ENCODE measurements at places on chromosomes 13 and 19. TPM values are rescaled to one million over a fixed set of nuclear protein-coding genes. Genes with fewer than 3 reads are reported as not detected.

Gene FAAP24
- total RNA-seq: 8.1 TPM

GRCh38 chr19:42555317-42555716 lies 27.0 kb upstream of the CEACAM1 start:
- no peak overlapping the region for H3K27ac ChIP-seq
- H3K27me3 ChIP-seq: peaks cover 7% of the 10 kb centered on the region

Gene KCTD15
- total RNA-seq: 10.2 TPM

DNA sequence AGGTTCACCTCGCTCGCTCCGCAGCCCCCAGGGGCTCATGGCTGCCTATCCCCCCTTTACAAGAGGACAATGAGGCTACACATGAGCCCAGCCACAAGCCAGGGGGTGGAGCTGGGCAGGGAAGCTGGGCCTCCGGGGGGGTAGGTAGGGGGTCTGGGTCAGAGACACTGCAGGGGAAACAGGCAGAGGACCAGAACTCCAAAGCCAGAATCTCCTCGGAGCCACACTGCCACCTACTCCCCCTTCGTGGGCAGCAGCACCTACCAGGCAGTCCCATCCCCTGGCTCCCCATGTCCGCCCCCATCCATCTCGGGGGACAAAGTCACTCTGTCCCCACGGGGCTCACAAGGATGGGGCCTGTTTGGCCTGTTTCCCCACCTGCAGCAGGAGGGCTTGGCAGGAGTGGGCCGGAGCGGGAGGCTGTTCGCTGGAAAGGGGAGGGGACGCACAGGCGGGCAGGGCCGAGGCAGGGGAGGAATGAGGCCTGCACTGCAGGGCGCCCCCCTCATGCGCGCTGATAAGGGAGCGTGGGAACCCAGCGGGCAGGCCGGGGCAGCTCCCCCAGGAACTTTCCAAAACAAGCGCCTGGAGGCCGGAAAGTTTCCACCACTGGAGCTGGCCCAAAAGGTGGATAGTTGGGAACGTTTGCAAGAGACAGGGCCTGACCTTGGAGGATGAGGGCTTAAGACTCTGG lies 545 bp upstream of the ISYNA1 start:
- no peak for DNase-seq
- peaks cover 23% of the 10 kb centered on the region for H3K4me1 ChIP-seq
- no peaks in the 10 kb centered on the region for H3K27me3 ChIP-seq
- H3K27ac ChIP-seq: no peak overlapping the region

DNA sequence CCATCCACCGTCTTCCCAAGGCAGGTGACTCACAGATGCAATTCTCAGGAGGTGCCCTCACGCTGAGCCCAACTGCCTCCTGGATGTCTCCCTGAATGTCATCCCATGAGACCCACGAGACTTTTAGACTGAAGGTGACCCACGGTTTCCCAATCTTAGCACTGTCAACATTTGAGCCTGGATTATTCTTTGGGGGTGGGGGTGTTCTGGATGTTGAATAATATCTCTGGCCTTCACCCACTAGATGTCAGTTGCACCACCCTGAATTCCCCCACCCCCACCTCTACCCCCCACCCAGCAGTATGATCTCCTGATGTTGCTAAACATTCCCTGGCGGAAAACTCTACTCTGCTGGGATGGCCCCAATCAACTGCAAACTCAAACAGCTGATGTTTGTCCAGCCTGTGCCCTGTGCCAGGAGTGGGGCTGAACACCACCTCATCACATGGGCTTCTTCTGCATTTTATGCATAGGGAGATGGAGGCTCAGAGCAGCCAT lies 2.2 kb upstream of the CYP4F22 start:
- no peak overlapping the region for H3K27ac ChIP-seq
- H3K4me1 ChIP-seq: peaks cover 19% of the 10 kb centered on the region
- peaks cover 22% of the 10 kb centered on the region for H3K27me3 ChIP-seq

DNA sequence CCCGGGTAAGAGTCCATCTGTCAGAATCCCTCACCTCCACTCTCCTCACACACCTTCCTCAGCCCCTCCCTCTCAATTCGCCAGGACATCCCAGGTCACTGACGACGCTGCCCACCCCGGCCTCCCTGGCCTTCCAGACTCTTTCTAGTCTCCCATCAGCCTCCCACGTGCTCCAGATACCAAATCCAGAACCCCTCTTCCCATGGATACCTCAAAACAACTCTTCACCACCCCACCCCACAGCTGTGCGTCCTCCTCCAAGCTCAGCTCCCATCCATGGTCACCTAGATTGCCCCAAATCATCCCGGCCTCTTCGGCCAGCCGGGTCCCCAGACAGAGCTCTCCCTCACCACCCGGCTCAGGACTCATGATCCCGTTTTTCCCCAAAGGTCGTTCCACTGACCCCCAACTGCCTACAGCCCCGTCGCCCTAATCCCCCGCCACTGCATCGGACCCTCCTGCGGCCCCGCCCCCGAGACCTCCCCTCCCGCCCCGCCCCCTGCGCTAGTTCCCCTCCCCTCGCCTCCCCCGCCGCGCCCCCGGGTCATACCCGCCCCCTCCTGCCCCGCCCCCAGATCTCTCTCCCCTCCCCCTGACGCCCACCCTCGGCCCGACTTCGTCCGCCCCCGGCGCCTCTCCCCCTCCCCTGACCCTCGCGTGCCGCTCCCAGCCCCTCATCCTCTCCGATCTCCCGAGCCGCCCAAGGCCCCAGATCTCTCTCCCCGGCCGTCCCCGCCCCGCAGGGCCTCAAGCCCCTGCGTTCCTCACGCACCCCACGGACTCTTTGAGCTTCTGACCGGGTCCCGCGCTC lies 546 bp downstream of the UBXN6 start:
- H3K4me3 ChIP-seq: peak overlapping the region; percentile 82
- H3K36me3 ChIP-seq: peaks cover 4% of the 10 kb centered on the region

- H3K4me1 ChIP-seq: peaks cover 39% of the 10 kb centered on the region
- H3K27ac ChIP-seq: peak overlapping the region; percentile 74
- H3K4me3 ChIP-seq: no peak overlapping the region
- H3K36me3 ChIP-seq: no peaks in the 10 kb centered on the region
These were observed 9.7 kb upstream of the GIPC1 start for GRCh38 chr19:14505488-14506239.

Gene ALOX5AP
- total RNA-seq: 31.8 TPM

Gene PINLYP
- total RNA-seq: 2.2 TPM

DNA sequence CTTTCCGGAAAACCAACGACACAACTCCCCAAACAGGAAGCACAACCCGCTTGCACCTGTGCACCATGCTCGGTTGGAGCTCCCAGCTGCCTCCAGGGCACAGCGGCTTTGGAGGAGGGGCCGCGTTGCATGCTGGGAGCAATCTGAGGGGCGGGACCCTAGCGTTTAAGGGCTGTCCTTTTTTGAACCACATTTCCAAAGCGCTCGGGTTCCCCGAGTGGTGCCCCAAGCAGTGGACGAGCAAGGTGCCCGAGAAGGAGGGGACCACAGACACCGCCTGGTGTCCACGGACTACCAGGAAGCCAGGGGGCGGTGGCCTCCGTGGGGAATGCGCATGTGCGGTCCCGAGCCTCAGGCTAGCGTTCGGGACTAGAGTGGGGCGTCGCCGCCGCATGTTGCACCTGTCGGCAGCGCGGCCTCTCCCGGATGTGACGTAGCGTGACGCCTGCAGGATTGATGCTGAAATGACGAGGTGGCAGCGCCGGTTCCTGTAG lies 11.9 kb upstream of the ZNF57 start:
- H3K27me3 ChIP-seq: no peaks in the 10 kb centered on the region
- H3K27ac ChIP-seq: peak overlapping the region; percentile 70
- no peaks in the 10 kb centered on the region for H3K36me3 ChIP-seq
- DNase-seq: peak; percentile 86

DNA sequence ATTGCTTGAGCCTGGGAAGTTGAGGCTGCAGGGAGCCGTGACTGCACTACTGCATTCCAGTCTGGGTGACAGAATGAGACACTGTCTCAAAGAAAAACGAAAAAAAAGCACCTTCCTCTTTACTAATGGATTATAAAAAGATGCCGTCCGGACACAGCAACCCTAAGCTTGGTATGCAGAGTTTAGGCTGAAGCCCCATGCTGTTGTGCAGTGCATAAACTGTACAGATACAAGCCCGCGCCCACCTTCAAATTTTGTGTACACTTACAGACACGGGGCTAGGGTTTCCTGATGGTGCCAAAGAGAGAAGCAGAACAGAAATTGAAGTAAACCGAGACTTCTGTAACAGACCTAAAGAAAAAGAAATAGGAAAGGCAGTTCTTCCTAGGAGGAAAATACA lies 9.0 kb downstream of the LPAR6 start:
- no peaks in the 10 kb centered on the region for H3K27me3 ChIP-seq
- no peak for DNase-seq
- H3K27ac ChIP-seq: peak overlapping the region; percentile 45
- H3K36me3 ChIP-seq: no peaks in the 10 kb centered on the region
- H3K4me1 ChIP-seq: peaks cover 76% of the 10 kb centered on the region

DNA sequence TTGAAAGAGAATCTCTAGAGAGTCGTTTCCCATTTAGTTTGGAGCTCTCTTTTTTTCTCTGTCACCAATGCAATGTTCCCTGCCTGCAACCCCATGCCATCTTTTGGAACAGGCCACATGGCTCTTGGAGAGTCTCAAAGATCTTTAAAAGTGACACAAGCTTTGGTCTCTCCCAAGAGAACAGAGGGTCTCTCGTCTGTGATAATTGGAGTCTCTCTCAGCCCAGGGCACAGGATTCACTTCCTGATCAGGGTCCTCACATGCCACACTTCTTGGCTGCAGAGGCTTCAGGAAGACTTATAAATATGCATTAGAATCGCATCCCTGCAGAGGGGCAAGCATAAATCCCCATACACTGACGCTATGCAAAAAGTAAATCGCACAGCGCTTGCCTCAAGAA lies 240.5 kb downstream of the IRS2 start:
- no peak overlapping the region for H3K27ac ChIP-seq
- H3K4me1 ChIP-seq: peaks cover 3% of the 10 kb centered on the region
- no peaks in the 10 kb centered on the region for H3K36me3 ChIP-seq
- no peak for DNase-seq
- H3K4me3 ChIP-seq: no peak overlapping the region
- H3K27me3 ChIP-seq: peaks cover 4% of the 10 kb centered on the region

Gene SPACA4
- not detected for total RNA-seq

Gene TUBA3C
- total RNA-seq: not detected

Gene ZNF471
- 0.24 TPM for total RNA-seq

Gene ZBTB32
- total RNA-seq: 228 TPM

DNA sequence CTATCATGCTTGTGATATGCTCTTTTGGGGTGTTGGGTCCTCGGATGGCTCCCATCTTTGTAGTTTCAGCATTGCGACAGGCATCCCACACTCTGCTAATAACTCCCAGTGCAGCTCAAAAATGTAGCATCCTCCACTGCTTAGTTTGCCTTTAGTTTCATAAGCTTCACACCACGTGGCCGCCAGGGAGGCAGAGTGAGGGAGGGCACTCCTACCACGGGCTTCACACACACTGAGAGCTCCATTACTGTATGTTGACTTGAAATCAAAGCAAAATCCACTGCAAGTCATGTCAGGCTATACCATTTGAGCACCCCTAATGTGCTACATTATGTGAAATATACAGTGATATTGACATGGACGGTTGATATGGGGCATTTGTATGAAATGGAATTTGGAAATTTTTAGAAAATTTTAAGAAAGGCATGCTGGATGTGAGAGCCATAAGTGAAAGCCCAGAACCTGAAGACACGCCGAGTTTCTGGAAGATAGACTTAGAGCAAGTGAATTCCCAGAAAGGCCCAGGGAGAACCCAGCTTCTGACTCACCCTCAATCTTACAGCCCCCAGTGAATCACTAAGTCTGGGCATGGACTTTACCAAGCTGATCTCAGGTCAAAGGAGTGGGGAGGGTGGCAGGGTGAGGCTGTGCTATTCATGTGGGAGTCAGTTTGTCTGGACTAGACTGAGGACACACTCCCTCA lies 94.1 kb downstream of the HSPH1 start:
- H3K4me3 ChIP-seq: no peak overlapping the region
- DNase-seq: peak; percentile 33
- no peaks in the 10 kb centered on the region for H3K27me3 ChIP-seq
- H3K4me1 ChIP-seq: peaks cover 29% of the 10 kb centered on the region
